Effector memory CD8-positive, alpha-beta T cell (primary cell): ENCODE measurements at places on chromosomes 1 and 21.
A peak's percentile ranks its signal among the peaks of the same experiment; 100 is the strongest.

DNA sequence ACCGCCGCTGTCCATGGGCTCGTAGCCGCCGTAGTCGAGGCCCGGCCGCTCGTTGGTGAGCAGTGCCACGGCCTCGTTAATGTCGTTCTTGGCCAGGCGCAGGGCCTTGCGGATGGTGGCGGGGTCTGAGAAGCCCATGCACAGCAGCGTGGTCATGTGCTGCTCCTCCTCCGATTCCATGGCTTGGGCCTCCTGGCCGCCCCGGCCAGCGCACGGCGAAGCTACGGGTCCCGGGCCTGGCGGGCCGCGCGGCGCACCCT is 300 bp downstream of the USP24 start:
- peaks cover 12% of the 10 kb centered on the region for H3K36me3 ChIP-seq
- no peaks in the 10 kb centered on the region for H3K27me3 ChIP-seq
- H3K4me3 ChIP-seq, result peak overlapping the region; percentile 93
- no peak for DNase-seq
- peaks cover 55% of the 10 kb centered on the region for H3K4me1 ChIP-seq

- H3K4me3 ChIP-seq, result no peak overlapping the region
- peaks cover 24% of the 10 kb centered on the region for H3K27me3 ChIP-seq
- no peaks in the 10 kb centered on the region for H3K4me1 ChIP-seq
- DNase-seq, result no peak
- no peaks in the 10 kb centered on the region for H3K36me3 ChIP-seq
Measured at GRCh38 chr1:248613742-248614141, 16.2 kb upstream of the OR2T10 start.

DNA sequence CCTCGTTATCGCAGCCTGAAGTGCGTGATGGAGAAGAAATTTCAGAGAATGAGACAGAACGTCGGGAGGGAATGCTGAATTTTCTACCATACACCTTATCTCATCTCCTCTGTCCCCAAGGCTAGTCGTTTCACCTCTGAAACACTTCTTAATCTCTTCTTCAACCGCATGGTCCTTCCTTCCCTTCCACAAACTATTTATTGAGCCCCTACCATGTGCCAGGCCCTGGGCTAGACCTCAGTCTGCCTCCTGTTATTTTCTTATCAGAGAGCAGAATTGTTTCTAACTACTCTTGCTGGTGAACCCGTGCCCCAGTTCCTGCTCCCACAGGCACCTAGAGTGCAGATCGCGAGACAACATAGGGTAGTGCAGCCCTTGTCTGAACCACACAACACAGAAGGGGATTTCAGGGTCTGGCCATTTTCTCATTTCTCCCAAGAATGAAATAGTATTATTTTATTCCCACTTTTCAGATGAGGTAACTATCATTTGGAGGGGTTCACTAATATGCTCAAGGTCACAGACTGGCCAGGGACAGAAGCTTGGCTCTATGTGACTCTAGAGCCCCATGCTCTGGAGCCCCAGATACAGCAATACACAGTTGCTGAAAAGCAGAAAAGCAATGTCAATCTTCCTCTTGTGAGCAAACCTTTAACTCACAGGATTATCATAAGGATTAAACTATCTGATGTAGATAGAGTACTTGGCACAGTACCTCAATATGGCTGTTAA is 598 bp upstream of the ADIPOR1 start:
- H3K4me1 ChIP-seq, result peaks cover 37% of the 10 kb centered on the region
- H3K36me3 ChIP-seq, result peaks cover 5% of the 10 kb centered on the region
- peak overlapping the region; percentile 84 for H3K4me3 ChIP-seq
- peak overlapping the region; percentile 95 for H3K27ac ChIP-seq

DNA sequence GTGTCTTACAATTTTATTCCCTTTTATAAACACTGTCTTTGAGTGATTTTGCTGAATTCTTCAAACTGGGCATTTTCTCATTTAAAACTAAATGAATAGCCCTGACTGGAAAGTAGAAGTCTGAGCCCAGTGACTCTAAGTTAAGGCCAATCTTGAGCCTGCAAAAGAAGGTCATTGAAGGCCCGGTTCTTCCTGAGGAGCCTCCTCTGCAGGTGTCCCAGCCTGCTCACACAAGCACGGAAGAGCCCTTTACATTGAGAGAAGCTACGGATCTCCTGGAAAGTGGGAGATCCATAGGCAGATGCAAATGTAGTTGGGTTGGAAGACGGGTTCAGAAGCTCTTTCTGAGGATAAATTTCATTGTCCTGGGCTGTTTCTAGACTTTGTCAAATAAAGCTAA is 3.9 kb downstream of the ZNF678 start:
- H3K4me3 ChIP-seq, result no peak overlapping the region
- no peak for DNase-seq
- peaks cover 16% of the 10 kb centered on the region for H3K36me3 ChIP-seq
- peaks cover 3% of the 10 kb centered on the region for H3K27me3 ChIP-seq

DNA sequence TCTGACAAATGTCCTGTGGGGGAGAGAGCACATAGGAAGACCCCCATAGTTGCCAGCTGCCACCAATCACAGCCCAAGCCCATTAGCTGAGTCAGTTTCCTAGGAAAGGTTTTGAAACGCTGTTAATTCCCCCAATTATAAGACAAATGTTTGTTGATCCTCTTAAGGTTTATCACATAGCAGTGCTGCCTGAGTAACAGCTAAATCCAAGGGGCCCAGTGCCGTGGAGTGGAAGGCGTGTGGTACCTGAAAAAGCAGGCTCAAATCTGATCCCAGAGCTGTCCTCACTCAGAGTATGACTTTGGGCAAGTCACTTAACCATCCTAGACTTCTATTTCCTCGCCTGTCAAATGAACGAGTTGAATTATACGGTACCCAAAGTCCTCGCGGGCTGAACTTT is 69.5 kb downstream of the GRIK3 start:
- H3K36me3 ChIP-seq, result no peaks in the 10 kb centered on the region
- no peak for DNase-seq
- no peak overlapping the region for H3K4me3 ChIP-seq
- peaks cover 47% of the 10 kb centered on the region for H3K27me3 ChIP-seq
- no peak overlapping the region for H3K27ac ChIP-seq

DNA sequence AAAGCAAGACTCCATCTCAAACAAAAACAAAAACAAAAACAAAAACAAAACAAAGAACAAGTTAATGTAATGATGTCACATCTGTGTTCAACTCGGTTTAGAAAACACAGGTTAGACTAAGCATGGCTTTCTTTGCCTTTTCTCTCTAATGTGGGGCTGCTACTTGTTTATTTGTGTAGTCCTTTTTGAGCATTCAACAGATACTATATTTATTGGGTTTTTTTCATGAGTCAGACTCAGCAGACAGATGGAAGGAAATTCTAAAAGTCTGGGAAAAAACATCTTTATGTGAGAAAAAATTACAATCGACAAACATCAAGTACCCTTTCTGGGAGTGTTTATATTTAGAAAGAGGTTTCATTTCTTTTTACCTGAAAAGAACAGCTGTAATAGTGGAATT is 22.3 kb upstream of the OTUD3 start:
- H3K27ac ChIP-seq, result no peak overlapping the region
- no peak overlapping the region for H3K4me3 ChIP-seq
- H3K4me1 ChIP-seq, result no peaks in the 10 kb centered on the region
- no peak for DNase-seq
- no peaks in the 10 kb centered on the region for H3K36me3 ChIP-seq
- peaks cover 44% of the 10 kb centered on the region for H3K27me3 ChIP-seq

DNA sequence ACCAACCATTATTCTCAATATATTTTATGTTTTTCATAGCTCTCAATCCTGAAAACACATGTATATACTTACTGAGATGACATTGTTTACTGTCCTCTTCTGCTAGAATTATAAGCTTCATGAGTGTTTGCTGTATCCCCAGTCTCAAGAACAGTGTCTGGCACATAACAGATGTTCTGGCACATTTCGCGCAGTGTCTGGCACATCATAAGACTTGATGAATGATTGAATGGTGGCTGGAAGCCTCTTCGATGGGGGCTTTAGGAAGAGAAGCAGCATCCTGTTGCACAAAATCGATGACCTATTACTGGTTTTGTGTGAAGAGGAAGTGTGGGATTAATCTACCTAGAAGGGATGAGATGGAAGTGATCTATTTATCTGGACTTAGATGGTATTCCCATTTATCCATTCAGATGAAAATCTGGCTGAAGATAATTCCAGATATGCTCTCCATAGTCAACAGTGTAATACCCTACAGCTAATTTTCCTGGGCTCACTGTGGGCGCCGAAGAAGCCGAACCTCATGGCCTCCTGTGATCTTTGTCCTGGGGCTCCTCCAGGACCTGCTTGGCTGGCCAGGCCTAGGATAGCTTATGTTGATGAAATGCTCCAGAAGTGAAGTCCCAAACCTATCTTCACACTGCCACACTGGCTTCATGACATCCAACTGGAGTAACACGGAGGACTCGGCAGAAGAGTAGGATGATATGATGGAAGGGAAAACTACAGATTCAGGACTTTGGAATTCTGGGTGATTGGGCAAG is 26.5 kb downstream of the CD34 start:
- peaks cover 32% of the 10 kb centered on the region for H3K4me1 ChIP-seq
- H3K4me3 ChIP-seq, result peak overlapping the region; percentile 87
- DNase-seq, result no peak
- no peaks in the 10 kb centered on the region for H3K27me3 ChIP-seq
- peak overlapping the region; percentile 100 for H3K27ac ChIP-seq

- no peak overlapping the region for H3K27ac ChIP-seq
- peaks cover 7% of the 10 kb centered on the region for H3K4me1 ChIP-seq
- H3K4me3 ChIP-seq, result no peak overlapping the region
- no peak for DNase-seq
Measured at GRCh38 chr1:84272401-84272800, 29.1 kb upstream of the SAMD13 start.

- H3K4me1 ChIP-seq, result no peaks in the 10 kb centered on the region
- no peaks in the 10 kb centered on the region for H3K36me3 ChIP-seq
- no peak overlapping the region for H3K27ac ChIP-seq
- DNase-seq, result no peak
- H3K27me3 ChIP-seq, result peaks cover 13% of the 10 kb centered on the region
Measured at GRCh38 chr1:242890192-242890741, 364.8 kb downstream of the CEP170 start.

- no peak within 1 kb of the TSS for H3K4me3 ChIP-seq
- H3K27ac ChIP-seq, result no peak within 1 kb of the TSS
- H3K27me3 ChIP-seq, result no peaks in the 10 kb centered on the region
- DNase-seq, result peak; percentile 94
- peaks cover 7% of the 10 kb centered on the region for H3K4me1 ChIP-seq
Measured at GRCh38 chr1:154982897-154983648, at the start of gene FLAD1. Gene FLAD1 (plus strand): TSS chr1:154983344. CDS start chr1:154983695, 351 bp downstream.

DNA sequence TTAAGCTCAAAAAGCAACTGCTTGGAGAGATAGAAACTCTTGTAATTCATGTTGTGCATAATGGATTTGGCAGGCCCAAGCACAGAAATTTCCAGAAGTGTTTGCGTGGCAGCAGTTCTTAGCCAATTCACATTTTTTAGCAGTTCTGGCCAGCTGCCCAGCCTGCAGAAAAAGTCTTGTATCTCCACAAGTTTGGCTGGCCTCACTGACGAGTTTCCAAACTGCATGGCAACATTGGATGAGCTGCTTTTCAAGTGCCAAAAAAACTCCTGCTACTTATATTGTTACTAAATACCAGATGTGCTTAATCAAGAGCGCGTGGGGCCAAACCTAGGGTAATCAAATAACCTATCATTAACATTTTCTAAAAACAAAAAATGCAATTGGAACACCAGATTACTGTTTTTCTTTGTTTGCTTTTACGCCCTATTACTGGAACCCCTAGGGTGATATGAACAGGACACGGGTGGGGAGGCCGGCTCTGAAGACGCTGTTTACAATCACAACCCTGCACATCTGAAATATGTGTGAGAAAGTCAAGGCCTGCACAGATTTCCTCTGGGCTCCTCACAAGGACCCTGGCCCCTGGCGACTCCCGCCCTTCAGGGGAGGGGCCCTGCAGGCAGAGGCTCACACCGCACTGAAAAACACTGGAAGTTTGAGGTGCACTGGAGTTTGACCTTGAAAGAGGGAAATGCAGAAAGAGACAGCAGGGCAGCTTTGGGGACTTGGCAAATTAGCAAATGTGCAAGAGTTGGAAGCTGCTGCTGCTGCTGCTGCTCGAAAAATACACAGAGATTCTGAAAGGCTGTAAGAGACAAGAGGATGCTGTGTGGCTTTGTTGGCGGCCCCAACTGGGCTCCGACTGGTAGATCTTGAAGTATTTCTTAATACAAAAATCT is 55.2 kb upstream of the TARBP1 start:
- H3K4me3 ChIP-seq, result no peak overlapping the region
- peaks cover 28% of the 10 kb centered on the region for H3K27me3 ChIP-seq
- H3K36me3 ChIP-seq, result no peaks in the 10 kb centered on the region
- H3K4me1 ChIP-seq, result no peaks in the 10 kb centered on the region
- H3K27ac ChIP-seq, result no peak overlapping the region

- H3K4me1 ChIP-seq, result no peaks in the 10 kb centered on the region
- H3K27ac ChIP-seq, result no peak overlapping the region
- no peaks in the 10 kb centered on the region for H3K36me3 ChIP-seq
- H3K27me3 ChIP-seq, result peaks cover 10% of the 10 kb centered on the region
Measured at GRCh38 chr1:232142403-232143314, 487.3 kb downstream of the SIPA1L2 start.

GRCh38 chr1:198363625-198364151 is 176.8 kb downstream of the ATP6V1G3 start:
- H3K36me3 ChIP-seq, result no peaks in the 10 kb centered on the region
- H3K4me3 ChIP-seq, result no peak overlapping the region

DNA sequence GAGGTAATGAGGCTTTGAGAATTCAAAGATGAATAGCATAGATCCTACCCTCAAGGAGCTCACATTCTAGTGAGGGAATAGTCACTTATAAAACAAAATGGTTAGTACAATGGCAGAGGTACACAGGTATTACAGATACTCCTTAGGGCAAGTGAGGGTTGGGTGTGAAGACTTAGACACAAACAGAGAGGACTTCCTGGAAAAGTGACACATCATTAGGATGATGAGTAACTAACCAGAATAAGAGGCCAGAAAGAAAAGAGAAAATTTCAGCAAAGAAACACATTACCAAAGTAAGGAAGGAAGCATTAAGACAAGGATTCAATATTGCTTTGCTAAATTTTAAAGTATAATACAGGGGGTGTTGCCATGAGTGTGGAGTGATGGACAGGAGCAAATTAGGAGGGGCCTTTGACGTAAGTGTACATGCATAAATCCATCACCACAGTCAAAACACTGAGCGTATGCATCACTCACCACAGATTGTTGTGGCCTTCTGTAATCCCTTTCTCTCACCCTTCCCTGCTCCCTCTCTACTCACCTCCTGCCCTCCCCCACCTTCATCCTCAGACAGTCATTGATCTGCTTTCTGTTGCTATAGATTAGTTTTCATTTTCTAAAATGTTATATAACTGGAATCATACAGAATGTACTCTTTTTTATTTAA is 7.9 kb downstream of the CD53 start:
- DNase-seq, result peak; percentile 40
- no peaks in the 10 kb centered on the region for H3K27me3 ChIP-seq
- H3K36me3 ChIP-seq, result peaks cover 71% of the 10 kb centered on the region

- no peak for DNase-seq
- H3K27ac ChIP-seq, result no peak overlapping the region
- H3K27me3 ChIP-seq, result no peaks in the 10 kb centered on the region
Measured at GRCh38 chr1:5878971-5879370, 113.3 kb downstream of the NPHP4 start.
